Stimulated activated CD4-positive, alpha-beta T cell treated with anti-CD3 and anti-CD28 coated beads, Interleukin-15, amount 100 ng/mL, for 1 hour (primary cell): ENCODE measurements at places on chromosomes 6 and 20.
A peak's percentile ranks its signal among the peaks of the same experiment; 100 is the strongest.

DNA sequence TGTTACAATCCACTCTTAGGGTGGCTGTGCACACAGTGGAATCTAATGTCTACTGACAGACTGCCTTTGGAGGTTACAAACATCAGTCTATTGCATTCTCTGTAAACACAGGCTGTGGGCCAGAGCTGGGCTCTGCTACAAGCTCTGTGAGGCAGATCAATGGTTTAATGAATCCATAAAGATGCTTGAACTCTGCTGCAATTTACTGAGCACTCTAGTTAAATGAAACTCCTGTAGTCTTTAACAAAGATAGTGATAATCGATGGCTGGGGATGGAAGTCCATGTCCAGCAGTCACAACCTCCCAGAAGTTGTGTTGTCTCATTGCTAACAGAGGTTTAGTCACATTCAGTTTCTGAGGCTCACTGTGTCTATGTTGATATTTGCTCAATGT is 50.5 kb downstream of the SOBP start:
- DNase-seq: no peak

DNA sequence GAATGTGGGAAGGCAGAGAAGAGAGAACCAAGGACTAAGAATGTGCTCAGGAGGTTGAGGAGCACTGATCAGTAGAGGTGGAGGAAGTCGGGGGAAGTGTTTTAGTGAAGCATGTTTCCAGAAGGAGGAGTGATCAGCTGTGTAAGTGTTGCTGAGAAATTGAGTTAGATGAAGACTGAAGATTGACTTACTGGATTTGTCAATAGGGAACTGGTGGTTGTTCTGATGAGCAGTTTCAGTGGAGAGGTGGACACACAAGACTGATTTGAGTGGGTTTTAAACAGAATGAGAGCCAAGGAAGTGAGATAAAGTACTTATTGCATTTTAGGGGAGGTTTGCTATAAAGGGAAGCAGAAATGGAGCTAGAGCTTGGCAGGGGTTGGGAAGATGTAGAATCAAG is 182.6 kb downstream of the CDKAL1 start:
- no peak for DNase-seq

GRCh38 chr6:36383606-36384005 is 3.9 kb downstream of the ETV7 start:
- DNase-seq: no peak

DNA sequence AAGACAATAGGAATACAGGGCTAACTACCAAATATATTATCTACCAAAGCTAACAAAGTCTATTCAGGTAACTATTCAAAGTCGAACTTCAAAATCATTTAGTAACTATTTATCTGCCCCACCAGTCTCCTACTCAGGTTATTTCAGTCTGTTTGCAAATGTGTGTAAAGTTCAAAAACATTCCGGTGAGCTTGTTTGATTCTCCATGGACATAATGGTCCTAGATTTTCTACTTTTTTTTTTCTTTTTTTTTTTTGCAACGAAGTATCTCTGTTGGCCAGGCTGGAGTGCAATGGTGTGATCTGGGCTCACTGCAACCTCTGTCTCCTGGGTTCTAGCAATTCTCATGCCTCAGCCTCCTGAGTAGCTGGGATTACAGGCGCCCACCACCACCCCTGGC is 236.0 kb upstream of the FOXQ1 start:
- DNase-seq: no peak

- DNase-seq: no peak
Observed at GRCh38 chr20:35172434-35172806, 548 bp downstream of the PROCR start.

GRCh38 chr6:157822245-157823000 is 623 bp upstream of the SNX9 start:
- no peak for DNase-seq

DNA sequence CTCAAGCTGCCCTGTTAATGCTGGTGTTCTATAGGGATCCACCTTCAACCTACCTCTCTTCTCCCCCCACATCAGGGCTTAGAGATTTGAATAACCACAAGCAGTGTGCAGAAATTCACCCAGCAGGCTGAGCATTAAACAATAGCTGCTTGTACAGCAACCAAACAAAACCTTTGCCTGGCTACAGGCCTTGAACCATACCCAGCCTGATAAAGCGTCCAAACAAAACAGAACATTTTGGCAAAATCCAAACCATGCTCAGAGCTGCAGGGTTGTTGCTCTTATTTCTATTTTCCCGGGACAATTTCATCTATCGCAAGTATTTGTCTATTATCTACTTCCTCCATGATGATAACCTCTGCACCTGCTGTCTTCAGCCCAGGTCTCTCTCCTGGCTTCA is 142.3 kb downstream of the UNC5CL start:
- DNase-seq: no peak

- no peak for DNase-seq
Observed at GRCh38 chr20:12554426-12554825, 454.3 kb upstream of the SPTLC3 start.

- no peak for DNase-seq
Observed at GRCh38 chr20:40563296-40563950, 125.6 kb downstream of the MAFB start.

GRCh38 chr6:157145656-157146285 is 177.5 kb downstream of the TMEM242 start:
- no peak for DNase-seq

DNA sequence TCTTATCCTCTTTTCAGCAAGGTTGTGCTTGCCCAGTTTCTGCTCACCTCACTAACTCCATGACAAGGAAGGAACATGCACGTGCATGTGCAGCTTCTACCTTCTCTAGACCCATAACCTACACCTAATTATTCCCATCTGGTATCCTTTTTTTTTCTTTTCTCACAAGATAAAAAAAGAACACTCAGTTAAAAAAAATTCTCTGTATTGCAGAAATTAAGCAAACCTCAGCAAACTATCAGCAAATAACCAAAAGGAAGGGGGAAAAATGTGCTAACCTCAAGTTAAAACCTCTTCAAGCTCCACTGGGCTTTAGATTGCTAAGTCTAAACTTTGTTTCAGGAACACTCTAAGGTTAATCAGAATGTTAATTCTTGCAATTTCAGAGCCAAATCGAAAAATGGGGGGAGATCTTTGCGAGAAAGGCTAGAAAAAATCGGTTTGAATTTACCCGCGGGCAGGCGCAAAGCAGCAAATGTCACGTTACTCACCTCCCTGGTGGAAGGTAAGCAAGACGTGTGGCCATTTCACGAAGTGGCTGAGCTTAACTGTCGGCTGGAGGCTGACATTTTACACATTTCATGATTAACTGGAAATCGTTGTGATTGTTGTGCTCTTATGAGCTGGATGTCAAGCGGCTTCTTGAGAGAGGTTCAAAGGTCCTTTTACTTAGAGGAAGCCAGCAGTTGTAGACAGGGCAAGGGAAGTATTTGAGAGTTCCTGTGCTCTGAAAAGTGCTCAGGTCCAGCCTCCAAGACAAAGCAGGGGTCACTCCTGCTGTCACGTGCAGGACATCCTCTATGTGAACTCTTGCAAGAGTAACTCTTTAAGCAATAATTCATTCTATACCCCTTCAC is 19.1 kb downstream of the TFAP2B start:
- no peak for DNase-seq

DNA sequence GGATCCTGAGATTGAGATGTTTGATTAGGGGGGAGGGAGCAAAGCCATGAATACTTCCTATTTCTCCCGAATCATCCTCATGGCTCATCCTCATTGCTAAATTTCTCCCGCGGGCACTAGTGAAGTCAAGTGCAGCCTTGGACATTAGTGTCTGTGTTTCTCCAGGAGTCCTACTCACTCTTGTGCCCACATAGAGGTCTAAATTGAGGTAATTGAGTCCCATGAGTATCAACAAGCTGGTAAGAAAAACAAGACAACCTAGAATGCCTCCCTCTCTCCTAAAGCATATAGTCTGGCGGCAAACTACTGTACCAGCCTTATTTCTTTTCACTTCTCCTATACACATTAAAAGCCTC is 420 bp downstream of the CENPQ start:
- no peak for DNase-seq

DNA sequence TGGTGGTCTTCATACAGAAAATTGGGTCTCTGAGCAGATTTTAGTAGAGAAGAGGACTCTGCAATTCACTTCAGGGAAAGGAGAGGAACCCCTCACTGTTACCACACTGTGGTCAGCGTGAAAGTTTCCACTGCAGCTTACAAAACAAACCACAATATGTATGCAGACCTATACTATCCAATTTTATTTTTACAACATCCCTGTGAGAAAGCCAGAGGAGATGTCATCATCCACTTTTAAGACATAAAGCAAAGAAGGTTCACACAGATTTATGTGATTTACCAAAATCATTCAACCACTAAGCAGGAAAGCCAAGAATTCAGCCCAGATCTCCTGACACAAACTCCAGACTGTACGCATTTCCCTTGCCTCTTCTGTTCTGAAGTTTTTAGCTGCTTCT is 442.4 kb downstream of the FRK start:
- DNase-seq: no peak

GRCh38 chr6:116624036-116624805 is 7.9 kb downstream of the RSPH4A start:
- DNase-seq: no peak

DNA sequence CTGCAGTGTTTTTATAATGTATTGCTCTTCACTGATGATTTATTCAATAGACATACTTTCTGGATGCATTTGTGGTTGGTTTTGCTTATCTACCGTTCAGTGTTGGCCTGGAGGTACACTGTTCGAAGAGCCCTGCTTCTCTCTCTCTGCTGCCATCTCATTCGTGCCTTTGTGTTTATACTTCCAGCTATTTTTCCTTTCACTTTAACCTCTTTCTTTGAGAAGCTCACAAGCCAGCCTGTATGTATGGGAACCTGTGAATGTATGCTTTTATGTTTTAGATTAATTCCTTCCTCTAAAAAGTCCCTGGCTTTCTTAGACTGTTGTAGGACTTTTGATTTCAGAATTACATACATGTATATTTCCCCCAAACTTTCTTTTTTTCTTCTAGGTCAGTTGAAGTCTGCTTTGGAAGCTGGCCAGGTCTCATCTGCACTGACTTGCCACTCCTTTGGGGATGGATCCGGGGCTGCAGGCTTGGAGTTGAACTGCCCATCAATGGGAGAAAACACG is 83.0 kb downstream of the SCAND1 start:
- DNase-seq: no peak

- no peak for DNase-seq
Observed at GRCh38 chr20:39605908-39606307, 643.8 kb downstream of the DHX35 start.

GRCh38 chr6:128280960-128281359 is 239.4 kb downstream of the PTPRK start:
- no peak for DNase-seq

- DNase-seq: no peak
Observed at GRCh38 chr20:50652702-50653294, 38.5 kb downstream of the RIPOR3 start.

- no peak for DNase-seq
Observed at GRCh38 chr20:41308290-41308711, 9.2 kb downstream of the ZHX3 start.

- DNase-seq: no peak
Observed at GRCh38 chr20:24059174-24059573, 70.6 kb upstream of the GGTLC1 start.

DNA sequence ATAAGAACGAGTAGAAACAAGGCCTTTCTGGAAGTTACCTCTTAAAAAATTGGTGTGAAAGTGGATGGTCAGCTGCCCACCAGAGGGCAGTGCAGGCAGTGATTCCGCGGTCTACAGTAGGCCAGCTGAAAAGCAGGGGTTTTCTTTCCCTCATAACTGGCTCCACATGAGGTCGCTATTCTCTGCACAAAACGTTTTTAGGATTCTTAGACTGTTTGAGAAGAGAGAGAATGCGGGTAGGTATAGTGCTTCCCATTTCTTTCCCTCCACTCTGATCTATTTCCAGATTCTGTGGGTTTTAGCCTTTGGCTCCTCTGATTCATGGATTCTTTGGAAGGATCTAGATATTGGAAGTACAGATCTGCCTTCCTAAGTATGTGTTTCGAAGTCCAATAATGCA is 14.2 kb downstream of the FIG4 start:
- DNase-seq: peak; percentile 56

GRCh38 chr6:137099689-137100403 is 55.1 kb upstream of the IL20RA start:
- DNase-seq: no peak

DNA sequence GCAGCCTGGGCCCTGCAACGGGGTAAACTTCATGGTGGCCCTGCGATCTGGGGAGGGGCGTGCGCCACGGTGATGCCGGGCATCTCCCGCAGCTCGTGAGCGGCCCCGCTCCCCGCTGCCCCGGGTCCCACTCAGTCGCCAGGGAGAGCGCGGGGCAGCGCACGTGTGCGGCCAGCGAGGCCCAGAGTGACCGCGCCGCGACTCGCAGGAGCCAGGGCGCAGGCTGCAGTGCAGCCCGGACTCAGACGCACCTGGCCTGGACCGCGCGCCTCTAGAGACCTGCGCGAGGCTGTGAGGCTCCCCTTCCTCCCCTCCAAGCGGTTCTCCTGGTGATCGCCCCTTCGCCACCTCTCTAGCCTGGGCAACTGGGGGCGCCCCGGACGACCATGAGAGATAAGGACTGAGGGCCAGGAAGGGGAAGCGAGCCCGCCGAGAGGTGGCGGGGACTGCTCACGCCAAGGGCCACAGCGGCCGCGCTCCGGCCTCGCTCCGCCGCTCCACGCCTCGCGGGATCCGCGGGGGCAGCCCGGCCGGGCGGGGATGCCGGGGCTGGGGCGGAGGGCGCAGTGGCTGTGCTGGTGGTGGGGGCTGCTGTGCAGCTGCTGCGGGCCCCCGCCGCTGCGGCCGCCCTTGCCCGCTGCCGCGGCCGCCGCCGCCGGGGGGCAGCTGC is 652 bp downstream of the BMP6 start:
- DNase-seq: no peak

DNA sequence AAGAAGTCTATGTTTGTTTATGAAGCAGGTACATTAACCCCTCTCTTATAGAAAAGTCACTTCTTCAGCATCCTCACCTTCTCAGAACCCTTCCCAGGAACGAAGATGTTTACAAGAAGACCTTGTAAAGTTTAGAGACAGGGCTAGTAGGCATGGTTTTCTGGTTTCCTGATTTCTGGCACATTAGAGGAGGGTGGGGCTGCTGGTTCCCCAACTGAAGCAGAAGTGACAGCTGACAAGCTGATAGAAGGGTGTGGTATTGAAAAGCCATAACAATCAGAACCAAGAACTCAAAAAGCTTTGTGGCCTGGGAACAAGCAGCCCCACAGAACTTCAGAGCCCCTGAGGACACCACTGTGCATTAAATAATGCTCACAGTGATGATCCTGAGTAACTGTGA is 91.2 kb downstream of the RTN4IP1 start:
- no peak for DNase-seq

GRCh38 chr6:3226042-3226441 is 1.4 kb downstream of the TUBB2B start:
- no peak for DNase-seq

DNA sequence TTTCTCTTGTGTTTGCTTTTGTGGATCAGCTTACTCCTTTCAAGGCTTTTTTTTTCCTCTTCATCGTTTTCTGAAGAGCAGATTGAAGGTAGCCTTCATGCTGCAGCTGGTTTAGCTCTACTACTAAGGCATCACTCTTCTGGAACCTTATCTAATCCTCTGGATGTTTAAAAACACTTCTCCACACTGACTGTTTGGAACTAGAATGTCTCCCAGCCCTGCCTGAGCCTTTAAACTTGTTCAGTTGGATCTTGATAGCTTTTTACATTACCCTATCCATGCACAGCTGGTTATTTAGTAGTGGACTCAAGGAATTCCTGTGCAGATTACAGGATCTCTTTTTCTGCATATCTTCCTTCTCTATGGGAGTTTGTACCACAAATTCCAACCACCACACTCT is 108.9 kb upstream of the ASCC3 start:
- DNase-seq: no peak

- DNase-seq: no peak
Observed at GRCh38 chr6:73308712-73309534, 45.2 kb downstream of the DPPA5 start.

GRCh38 chr6:151493804-151494234 is at the start of gene CCDC170:
CCDC170 (plus strand) TSS chr6:151494017; CDS start chr6:151494129, 112 bp downstream.
- no peak for DNase-seq
